Occipital lobe (tissue), 3 donors: ENCODE measurements at places on chromosomes 3 and 15. TPM values are rescaled to one million over a fixed set of nuclear protein-coding genes. Genes with fewer than 3 reads are reported as not detected.

P2RY12 gene
- total RNA-seq, result 49.8 TPM

P3H2 gene
- 2.8 TPM for total RNA-seq

ISLR gene
- 8.9 TPM for total RNA-seq

GRCh38 chr15:48373821-48374451 lies 42.7 kb downstream of the DUT start:
- DNase-seq, result no peak

DNA sequence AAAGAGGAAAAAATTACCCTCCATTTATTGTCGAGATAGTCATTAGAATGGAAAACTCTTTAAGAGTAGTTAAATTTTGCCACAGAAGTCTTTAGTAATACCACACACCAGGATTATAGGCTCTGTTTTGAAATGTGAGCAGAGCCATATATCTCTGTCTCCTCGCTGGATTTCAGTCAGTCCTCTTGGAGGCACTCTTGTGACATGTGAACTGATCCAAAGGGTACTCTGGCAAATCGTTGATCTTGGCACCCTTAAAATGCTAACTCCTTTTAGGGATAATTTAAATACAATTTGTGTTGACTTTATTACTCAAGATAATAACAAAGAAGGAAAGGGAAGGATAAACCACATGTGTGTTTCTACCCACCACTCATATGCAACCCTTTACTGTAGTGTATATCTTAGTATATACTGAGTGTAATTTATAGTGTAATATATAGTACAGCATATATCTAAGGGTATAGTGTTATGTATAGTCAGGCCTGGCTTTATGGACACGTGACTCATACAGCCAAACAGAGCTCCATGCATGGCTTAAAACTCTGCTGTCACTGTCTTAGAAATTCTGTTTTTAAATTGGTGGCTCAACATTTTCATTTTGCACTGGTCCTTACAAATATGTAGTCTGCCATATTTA lies 12.3 kb upstream of the KPNA4 start:
- DNase-seq, result no peak

GRCh38 chr3:187310226-187310625 lies 18.7 kb upstream of the MASP1 start:
- DNase-seq, result no peak

DNA sequence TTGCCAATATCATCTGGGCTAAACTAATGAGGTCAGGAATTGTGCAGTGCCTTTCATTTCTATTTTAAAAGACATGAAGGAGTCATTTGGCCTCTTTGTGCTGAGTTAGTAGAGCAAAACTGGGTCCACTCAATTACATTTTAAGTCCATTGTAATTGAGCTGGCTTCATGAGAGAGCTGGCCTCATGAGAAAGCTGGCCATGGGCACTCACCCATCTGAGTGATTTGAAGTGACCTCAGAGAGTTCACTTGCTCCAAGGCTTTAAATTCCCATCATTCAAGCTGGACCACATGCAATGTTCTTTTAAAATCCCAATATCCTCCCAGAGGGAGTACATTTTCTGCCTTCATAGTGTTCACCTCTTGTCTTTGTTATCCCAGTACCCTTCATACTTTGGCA lies 335.9 kb upstream of the WNT5A start:
- DNase-seq, result no peak

DNA sequence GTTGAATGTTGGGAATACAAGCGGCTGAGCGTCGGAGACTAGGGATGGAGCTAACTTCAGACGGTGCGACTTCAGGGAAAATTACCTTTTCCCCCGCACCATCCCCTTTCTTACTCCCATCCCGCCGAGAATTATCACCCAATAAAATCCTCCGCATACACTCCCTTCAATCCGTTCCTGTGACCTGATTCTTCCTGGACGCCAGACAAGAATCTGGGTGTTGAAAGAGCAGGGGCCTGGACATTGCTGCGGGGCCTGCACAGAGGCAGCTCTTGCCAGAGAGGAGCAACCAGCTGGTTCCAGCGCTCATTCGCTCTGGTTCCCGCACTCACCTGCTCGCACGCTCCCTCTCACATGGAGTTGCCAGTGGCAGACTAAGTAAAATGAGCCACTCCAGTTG lies 241.9 kb downstream of the ALCAM start:
- DNase-seq, result no peak

DNA sequence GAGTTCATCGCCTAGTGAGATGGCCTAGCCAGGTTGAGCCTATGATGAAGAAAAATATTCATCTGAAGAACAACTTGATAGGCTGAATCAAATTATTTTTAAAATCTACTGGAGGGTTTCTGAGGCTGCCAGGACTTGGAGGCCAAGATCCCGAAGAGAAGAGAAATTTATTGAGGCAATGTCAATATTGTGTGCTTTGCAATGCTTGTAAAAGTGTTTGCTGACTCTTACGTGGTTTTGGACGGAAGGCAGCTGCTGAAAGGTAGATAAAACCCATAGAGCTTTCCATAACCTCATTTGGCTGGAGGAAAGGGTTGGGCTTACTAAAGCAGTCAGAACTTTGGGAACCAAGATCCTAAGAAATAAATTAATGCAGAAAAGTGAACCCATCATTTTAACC lies 361.0 kb upstream of the IL12A start:
- DNase-seq, result no peak

GRCh38 chr3:70612920-70613319 lies 300.5 kb upstream of the MDFIC2 start:
- no peak for DNase-seq
